Glutamatergic neuron (in vitro differentiated cells): ENCODE measurements at places on chromosomes 1 and 21. TPM values are rescaled to one million over a fixed set of nuclear protein-coding genes. Genes with fewer than 3 reads are reported as not detected.

GRCh38 chr1:24708938-24709337, 36.3 kb upstream of the CLIC4 start:
- H3K27me3 ChIP-seq, result peaks cover 1% of the 10 kb centered on the region
- H3K27ac ChIP-seq, result no peak overlapping the region
- no peaks in the 10 kb centered on the region for H3K4me1 ChIP-seq
- DNase-seq, result no peak
- H3K4me3 ChIP-seq, result no peak overlapping the region

GRCh38 chr1:22037520-22037919, 15.0 kb upstream of the CDC42 start:
- no peaks in the 10 kb centered on the region for H3K36me3 ChIP-seq
- no peak overlapping the region for H3K4me3 ChIP-seq
- no peaks in the 10 kb centered on the region for H3K27me3 ChIP-seq
- no peak overlapping the region for H3K27ac ChIP-seq

DNA sequence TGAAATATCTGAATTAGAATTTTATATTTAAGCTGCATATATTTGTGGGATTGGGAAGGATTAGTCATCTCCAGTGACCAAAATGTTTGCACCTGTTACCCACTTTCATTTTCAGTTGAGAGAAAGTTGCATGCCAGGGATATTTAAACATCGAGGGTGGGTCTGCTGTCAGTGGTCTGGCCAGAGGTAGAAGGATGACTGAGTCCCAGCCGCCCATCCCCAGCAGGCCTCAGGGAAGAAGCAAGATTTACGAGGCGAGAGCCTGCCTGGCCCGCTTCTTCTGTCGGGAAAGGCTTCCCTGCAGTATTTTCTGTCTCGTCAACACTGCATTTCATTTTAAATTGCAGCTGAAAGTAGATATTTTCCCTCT, 1.4 kb upstream of the MAN1C1 start:
- H3K4me1 ChIP-seq, result peaks cover 3% of the 10 kb centered on the region
- H3K27me3 ChIP-seq, result peaks cover 12% of the 10 kb centered on the region
- no peaks in the 10 kb centered on the region for H3K36me3 ChIP-seq
- H3K27ac ChIP-seq, result no peak overlapping the region
- no peak for DNase-seq
- no peak overlapping the region for H3K4me3 ChIP-seq

GRCh38 chr1:27968692-27969091, 8.9 kb downstream of the XKR8 start:
- H3K27me3 ChIP-seq, result peaks cover 3% of the 10 kb centered on the region
- H3K36me3 ChIP-seq, result peaks cover 3% of the 10 kb centered on the region
- peaks cover 57% of the 10 kb centered on the region for H3K4me1 ChIP-seq
- DNase-seq, result no peak

DNA sequence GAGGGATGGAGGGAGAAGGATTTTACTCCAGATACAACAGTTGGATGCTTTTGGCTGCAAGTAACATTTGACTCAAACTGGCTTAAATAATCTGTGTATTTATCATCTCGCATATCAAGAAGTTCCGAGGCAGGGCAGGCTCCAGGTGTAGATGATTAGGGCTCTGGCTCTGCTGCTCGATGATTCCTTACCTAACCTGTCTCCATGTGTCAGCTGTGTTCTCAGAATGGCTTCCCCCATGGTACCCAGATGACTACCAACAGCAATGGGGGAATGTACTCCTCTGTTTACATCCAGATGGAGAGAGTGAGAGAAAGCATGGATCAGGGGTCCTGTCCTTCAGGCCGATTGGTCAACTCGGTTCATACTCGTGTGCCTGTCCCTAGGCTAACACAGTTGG, 90.4 kb upstream of the AKT3 start:
- H3K27me3 ChIP-seq, result no peaks in the 10 kb centered on the region
- no peak overlapping the region for H3K27ac ChIP-seq
- H3K4me1 ChIP-seq, result peaks cover 21% of the 10 kb centered on the region
- no peak for DNase-seq
- H3K36me3 ChIP-seq, result no peaks in the 10 kb centered on the region

- H3K4me1 ChIP-seq, result no peaks in the 10 kb centered on the region
- DNase-seq, result no peak
- no peak overlapping the region for H3K27ac ChIP-seq
- no peaks in the 10 kb centered on the region for H3K27me3 ChIP-seq
- H3K36me3 ChIP-seq, result no peaks in the 10 kb centered on the region
- no peak overlapping the region for H3K4me3 ChIP-seq
Observed at GRCh38 chr1:209710847-209711246, 6.2 kb downstream of the HSD11B1 start.

- no peaks in the 10 kb centered on the region for H3K36me3 ChIP-seq
- no peaks in the 10 kb centered on the region for H3K27me3 ChIP-seq
- H3K4me1 ChIP-seq, result no peaks in the 10 kb centered on the region
Observed at GRCh38 chr1:222784916-222785315, 29.9 kb upstream of the DISP1 start.

Gene PBX1
- 98.7 TPM for total RNA-seq

Gene SLC9C2
- 0.98 TPM for total RNA-seq

Gene SKI
- total RNA-seq, result 143 TPM

Gene AGT
- 6.3 TPM for total RNA-seq

Gene RGS1
- total RNA-seq, result not detected

Gene FCAMR
- not detected for total RNA-seq

Gene KRTAP13-2
- total RNA-seq, result not detected

Gene TRPM2
- not detected for total RNA-seq

Gene NTRK1
- 296 TPM for total RNA-seq

Gene OR10J1
- not detected for total RNA-seq
